ENCODE measurements at places on chromosomes 12 and 14.

DNA sequence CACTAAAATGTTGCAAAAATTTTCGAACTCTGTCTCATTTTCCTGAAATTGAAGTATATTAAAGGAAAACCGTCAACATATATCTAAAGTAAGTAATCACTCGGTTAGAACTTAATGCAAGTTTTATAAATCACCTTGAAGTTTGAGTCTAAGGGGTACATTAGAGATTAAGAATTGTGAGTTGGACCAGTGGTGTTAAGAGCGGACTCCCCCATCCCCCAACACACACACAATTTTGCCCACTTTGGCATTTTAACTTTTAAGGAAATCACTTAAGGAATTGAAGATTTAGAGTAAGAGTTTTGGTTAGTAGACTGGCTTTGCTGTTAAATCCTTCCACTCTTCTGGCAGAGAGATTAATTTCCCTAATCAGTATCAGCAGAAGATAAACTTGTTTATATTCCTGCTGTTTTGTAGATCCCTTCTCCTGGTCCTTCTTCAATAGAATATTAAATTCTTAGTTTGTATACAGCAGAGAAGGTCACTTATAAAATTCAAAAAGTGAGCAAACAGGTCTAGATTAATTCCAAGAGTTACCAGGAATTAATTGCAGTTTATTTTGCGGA, 1.5 kb downstream of the HIF1A start:
- peak overlapping the region; percentile 93 for H3K4me3 ChIP-seq
- DNase-seq: no peak
- peak overlapping the region; percentile 100 for H3K27ac ChIP-seq

DNA sequence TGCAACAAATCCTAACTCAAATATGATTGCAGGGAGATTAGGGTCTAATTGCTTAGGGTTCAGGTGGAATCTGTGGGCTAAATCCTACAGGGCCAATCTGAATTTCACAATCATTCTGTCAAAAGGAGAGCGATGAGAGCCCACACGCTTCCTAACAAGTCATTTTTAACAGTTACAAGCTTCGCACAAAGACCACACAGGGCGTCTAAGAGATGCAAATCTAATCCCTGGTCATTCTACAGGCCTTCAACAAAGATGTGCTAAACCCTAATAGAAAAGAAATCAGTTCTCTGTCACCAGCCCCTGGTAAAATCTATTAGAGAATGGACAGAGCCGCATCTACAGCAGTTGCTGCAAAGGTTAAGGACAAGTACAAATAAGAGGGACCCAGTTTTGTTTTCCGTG, 15.3 kb downstream of the NKX2-1 start:
- H3K4me3 ChIP-seq: no peak overlapping the region
- peaks cover 38% of the 10 kb centered on the region for H3K4me1 ChIP-seq
- DNase-seq: no peak
- H3K27me3 ChIP-seq: peaks cover 100% of the 10 kb centered on the region

GRCh38 chr12:28460420-28461130, 270.3 kb downstream of the CCDC91 start:
- no peaks in the 10 kb centered on the region for H3K27me3 ChIP-seq
- no peak overlapping the region for H3K27ac ChIP-seq
- H3K4me3 ChIP-seq: no peak overlapping the region
- no peaks in the 10 kb centered on the region for H3K4me1 ChIP-seq
- no peaks in the 10 kb centered on the region for H3K36me3 ChIP-seq

- H3K27ac ChIP-seq: no peak overlapping the region
- DNase-seq: no peak
- no peak overlapping the region for H3K4me3 ChIP-seq
- no peaks in the 10 kb centered on the region for H3K36me3 ChIP-seq
- H3K27me3 ChIP-seq: no peaks in the 10 kb centered on the region
- H3K4me1 ChIP-seq: peaks cover 86% of the 10 kb centered on the region
These were observed 181.3 kb upstream of the SLC38A2 start for GRCh38 chr12:46553911-46554310.

DNA sequence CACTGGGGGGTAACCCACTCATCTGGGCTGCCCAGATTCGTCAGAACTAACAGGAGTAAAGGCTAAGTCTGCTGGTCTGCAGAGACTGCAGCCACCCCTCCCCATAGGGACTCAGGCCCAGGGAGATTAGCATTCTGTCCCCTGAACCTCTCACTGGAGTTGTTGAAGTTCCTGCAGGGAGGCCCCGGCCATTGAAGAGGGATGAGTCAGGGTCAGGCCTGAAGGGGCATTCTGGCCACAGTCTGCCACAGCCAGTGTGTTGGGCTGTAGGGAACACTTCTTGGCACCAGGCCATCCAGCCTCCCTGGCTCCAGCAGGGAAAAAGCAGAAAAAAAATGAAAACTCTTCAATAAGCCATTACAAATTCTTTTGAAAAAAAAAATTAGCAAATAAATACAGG, 35.3 kb downstream of the KLRK1 start:
- no peak overlapping the region for H3K4me3 ChIP-seq
- H3K4me1 ChIP-seq: no peaks in the 10 kb centered on the region
- H3K27ac ChIP-seq: no peak overlapping the region
- no peak for DNase-seq
- no peaks in the 10 kb centered on the region for H3K36me3 ChIP-seq

DNA sequence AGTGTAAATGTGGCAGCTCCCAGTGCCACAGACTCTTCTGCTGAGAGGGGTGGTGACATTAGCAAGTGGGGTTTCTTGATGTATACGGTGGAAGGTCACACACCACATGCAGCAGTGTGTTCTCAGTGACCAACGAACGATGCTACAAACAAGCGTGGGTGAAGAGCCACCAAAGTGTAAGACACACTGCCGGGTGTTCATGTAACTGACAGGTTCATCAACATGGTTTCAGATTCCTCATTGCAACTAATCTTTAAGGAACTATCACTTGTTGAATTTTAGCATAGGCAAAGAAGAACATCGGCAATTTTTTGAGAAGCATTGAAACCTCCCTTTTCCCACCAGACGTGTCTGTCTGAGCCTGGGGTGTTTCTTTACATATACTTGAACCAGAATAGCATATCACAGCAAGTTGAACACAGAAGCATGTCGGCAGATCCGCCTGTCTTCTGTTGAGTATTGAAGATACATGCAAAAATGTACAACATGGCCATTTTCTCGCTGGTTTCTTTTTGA, 58.8 kb downstream of the PPP2R5C start:
- no peak for DNase-seq
- peak overlapping the region; percentile 7 for H3K27ac ChIP-seq
- peaks cover 32% of the 10 kb centered on the region for H3K36me3 ChIP-seq
- no peaks in the 10 kb centered on the region for H3K27me3 ChIP-seq

GRCh38 chr14:22070119-22070982, 396.7 kb upstream of the OR4E1 start:
- no peak overlapping the region for H3K27ac ChIP-seq
- no peaks in the 10 kb centered on the region for H3K36me3 ChIP-seq
- H3K4me3 ChIP-seq: peak overlapping the region; percentile 6
- H3K4me1 ChIP-seq: peaks cover 9% of the 10 kb centered on the region
- no peak for DNase-seq

GRCh38 chr12:44847888-44848702, 28.0 kb downstream of the NELL2 start:
- H3K36me3 ChIP-seq: no peaks in the 10 kb centered on the region
- no peaks in the 10 kb centered on the region for H3K4me1 ChIP-seq
- H3K4me3 ChIP-seq: no peak overlapping the region
- no peak overlapping the region for H3K27ac ChIP-seq

- H3K27ac ChIP-seq: no peak overlapping the region
- no peak overlapping the region for H3K4me3 ChIP-seq
- H3K36me3 ChIP-seq: no peaks in the 10 kb centered on the region
- no peaks in the 10 kb centered on the region for H3K27me3 ChIP-seq
These were observed 159.1 kb downstream of the RASSF9 start for GRCh38 chr12:85676816-85677749.

DNA sequence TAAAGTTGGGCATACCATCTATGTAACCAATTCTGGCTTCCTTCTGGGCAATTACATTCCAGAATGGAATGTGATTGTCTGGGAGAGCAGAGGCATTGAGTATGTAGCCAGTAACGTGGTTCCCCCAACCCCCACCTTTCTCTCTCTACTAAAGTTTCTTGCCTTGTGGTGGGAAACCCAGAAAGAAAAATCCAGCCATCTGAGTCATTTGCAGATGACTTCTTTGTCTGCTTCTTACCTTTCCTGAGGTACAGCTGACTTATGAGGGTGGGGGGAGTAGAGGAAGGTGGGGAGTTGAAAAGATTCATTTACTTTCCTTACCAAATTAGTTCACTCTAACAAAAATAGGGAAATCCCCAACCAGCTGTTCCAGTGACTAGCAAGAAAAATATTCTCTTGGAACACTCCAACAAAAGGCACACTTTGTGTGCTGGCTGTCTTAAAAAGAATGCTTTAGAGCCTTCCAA, 112.1 kb upstream of the FRMD6 start:
- no peaks in the 10 kb centered on the region for H3K27me3 ChIP-seq
- H3K4me3 ChIP-seq: no peak overlapping the region
- peaks cover 12% of the 10 kb centered on the region for H3K4me1 ChIP-seq
- H3K36me3 ChIP-seq: no peaks in the 10 kb centered on the region

GRCh38 chr12:23533265-23533664, 416.2 kb downstream of the SOX5 start:
- no peaks in the 10 kb centered on the region for H3K36me3 ChIP-seq
- no peaks in the 10 kb centered on the region for H3K27me3 ChIP-seq
- no peaks in the 10 kb centered on the region for H3K4me1 ChIP-seq
- H3K4me3 ChIP-seq: no peak overlapping the region
- no peak for DNase-seq
- no peak overlapping the region for H3K27ac ChIP-seq

- H3K27me3 ChIP-seq: no peaks in the 10 kb centered on the region
- H3K4me3 ChIP-seq: peak overlapping the region; percentile 93
- H3K27ac ChIP-seq: peak overlapping the region; percentile 94
- peaks cover 52% of the 10 kb centered on the region for H3K4me1 ChIP-seq
- DNase-seq: no peak
- H3K36me3 ChIP-seq: peaks cover 33% of the 10 kb centered on the region
These were observed 2.5 kb downstream of the HNRNPA1 start for GRCh38 chr12:54282949-54283593.

DNA sequence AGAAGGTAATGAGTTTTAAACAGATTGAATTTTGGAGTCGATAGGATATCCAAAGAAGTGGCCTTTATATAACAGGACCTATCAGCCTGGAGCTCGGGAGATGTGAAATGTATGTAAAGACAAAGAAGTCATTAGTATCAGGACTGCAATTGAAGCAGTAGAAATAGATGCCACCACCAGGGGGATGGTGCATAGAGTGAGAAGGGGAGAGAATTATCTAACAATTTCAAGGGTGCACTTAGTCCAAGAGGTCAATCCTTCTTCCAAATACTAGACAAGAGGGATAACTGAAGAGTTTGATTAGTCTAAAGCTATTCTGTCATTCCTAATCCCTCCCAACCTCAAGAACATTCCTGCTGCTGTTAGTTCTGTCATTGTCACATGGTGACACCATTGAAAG, 127.8 kb downstream of the CFAP54 start:
- H3K4me3 ChIP-seq: no peak overlapping the region
- H3K27me3 ChIP-seq: no peaks in the 10 kb centered on the region
- H3K4me1 ChIP-seq: no peaks in the 10 kb centered on the region

GRCh38 chr12:68227356-68227755, 1.7 kb upstream of the IL26 start:
- no peaks in the 10 kb centered on the region for H3K36me3 ChIP-seq
- H3K27me3 ChIP-seq: no peaks in the 10 kb centered on the region
- no peak overlapping the region for H3K4me3 ChIP-seq
- no peaks in the 10 kb centered on the region for H3K4me1 ChIP-seq

GRCh38 chr12:117803001-117803400, 165.8 kb downstream of the KSR2 start:
- H3K4me1 ChIP-seq: peaks cover 11% of the 10 kb centered on the region
- no peaks in the 10 kb centered on the region for H3K36me3 ChIP-seq
- no peak overlapping the region for H3K4me3 ChIP-seq
- no peak for DNase-seq
- no peaks in the 10 kb centered on the region for H3K27me3 ChIP-seq
- no peak overlapping the region for H3K27ac ChIP-seq

DNA sequence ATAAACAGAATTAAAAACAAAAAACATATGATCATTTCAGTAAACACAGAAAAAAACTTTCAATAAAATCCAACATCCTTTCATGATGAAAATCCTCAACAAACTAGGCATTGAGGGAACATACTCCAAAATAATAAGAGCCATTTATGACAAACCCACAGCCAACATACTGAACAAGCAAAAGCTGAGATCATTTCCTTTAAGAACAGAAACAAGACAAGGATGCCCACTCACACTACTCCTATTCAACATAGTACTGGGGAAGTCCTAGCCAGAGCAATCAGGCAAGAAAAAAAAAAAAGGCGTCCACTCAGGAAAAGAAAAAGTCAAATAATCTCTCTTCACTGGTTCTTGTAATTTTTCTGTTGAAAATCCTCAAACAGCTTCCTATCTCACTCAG, 30.1 kb downstream of the MRPL42 start:
- H3K27ac ChIP-seq: no peak overlapping the region
- H3K4me3 ChIP-seq: no peak overlapping the region
- H3K27me3 ChIP-seq: no peaks in the 10 kb centered on the region
- no peaks in the 10 kb centered on the region for H3K4me1 ChIP-seq
- H3K36me3 ChIP-seq: no peaks in the 10 kb centered on the region
- DNase-seq: no peak

DNA sequence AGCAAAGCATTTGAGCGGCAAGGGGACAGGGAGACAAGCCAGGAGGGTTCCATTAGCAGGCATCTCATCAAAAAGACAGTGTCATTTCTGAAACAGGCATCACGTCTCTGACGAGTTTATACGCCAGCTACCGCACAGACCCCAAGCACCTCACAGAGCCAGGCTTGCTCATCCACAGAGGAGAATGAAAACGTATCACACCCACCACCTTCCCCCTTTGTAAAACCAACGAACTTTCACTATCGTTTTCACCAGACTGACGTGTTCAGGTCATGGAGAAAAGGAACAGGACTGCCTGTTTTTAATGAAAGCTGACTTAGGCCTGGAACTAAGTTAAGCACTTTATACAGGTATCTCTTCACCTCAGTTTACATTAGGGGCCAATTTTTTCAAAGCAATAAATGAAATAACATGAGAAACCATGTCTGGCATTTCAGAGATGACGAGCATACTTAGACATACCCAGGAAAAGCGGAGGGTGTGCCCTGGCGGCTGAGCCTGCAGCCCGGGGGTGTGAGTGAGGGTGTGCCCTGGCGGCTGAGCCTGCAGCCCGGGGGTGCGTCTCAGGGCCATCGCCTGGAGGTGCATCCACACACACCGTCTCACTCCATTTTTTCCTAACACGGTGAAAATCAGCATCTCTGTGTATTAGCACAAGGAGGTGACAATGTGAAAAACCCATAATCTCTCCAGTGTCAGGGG, 41.9 kb downstream of the STX2 start:
- H3K4me1 ChIP-seq: no peaks in the 10 kb centered on the region
- H3K36me3 ChIP-seq: peaks cover 5% of the 10 kb centered on the region
- no peaks in the 10 kb centered on the region for H3K27me3 ChIP-seq
- no peak overlapping the region for H3K4me3 ChIP-seq
- no peak overlapping the region for H3K27ac ChIP-seq

DNA sequence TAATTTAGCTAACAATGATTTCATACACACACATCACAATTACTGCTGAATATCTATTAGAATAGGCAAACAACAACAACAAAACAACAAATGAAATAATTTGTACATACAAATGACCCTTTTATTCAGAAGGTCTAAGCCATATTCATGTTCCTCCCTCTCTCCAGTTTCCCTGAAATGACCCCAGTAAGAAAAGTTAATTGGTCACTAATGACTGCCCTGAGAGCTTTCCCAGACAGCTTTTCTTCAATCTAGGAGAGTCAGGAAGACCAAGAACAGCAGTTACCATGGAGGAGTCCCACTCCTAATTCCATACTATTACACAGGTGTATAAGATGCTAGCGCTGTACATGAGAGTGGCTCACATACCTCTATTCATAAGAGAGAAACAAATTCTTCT, 121.2 kb upstream of the GRIP1 start:
- no peak overlapping the region for H3K4me3 ChIP-seq
- no peaks in the 10 kb centered on the region for H3K27me3 ChIP-seq
- DNase-seq: no peak
- no peak overlapping the region for H3K27ac ChIP-seq
- H3K36me3 ChIP-seq: no peaks in the 10 kb centered on the region
